ENCODE measurements at places on chromosomes 7 and 10.

DNA sequence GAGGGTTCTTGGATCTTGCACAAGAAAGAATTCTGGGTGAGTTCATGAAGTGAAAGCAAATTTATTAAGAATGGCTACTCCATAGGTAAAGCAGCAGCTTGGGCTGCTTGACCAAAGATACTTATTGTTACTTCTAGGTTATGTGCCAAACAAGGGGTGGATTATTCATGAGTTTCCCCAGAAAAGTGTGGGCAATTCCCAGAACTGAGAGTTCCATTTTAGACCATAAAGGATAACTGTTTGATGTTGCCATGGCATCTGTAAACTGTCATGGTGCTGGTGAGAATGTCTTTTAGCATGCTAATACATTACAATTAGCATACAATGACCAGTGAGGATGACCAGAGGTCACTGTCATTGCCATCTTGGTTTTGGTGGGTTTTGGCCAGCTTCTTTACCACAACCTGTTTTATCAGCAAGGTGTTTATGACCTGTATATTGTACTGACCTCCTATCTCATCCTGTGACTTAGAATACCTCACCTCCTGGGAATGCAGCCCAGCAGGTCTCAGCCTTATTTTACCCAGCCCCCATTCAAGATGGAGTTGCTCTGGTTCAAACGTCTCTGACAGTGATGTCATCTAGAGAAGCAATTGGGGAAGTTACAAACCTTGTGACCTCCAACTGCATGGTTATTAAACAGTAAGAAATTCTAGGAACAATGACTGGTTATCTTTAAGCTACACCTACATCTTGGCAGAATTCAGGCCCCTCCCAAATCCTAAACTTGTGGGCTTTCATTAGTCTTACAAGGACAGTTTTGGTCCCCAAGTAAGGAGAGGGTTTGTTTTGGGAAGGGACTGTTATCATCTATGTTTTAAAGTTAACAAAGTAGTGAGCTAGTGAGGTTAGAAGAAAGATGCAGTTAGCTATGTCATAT is 48.0 kb upstream of the INHBA start:
- DNase-seq = no peak

DNA sequence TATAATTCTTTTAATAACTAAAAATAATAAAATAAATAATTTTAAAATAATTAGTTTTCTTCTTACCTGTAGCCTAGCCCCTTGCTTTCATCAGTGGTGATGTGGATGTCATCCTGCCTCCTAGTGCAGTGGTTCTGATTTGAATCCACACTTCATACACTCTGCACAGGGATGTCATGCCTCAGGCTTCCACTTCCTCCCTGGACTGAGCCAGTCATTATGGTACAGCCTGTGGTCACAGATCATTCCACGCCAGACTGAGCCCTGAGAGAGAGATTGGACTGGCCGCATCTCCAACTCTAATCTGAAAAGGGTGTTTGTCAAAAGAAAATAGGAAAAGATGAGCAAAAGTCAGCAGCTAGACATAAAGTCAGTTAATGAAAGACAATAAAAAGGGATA is 436.2 kb upstream of the IGFBP3 start:
- DNase-seq = no peak

GRCh38 chr10:50585921-50586739 is 37.6 kb downstream of the SGMS1 start:
- DNase-seq = no peak

DNA sequence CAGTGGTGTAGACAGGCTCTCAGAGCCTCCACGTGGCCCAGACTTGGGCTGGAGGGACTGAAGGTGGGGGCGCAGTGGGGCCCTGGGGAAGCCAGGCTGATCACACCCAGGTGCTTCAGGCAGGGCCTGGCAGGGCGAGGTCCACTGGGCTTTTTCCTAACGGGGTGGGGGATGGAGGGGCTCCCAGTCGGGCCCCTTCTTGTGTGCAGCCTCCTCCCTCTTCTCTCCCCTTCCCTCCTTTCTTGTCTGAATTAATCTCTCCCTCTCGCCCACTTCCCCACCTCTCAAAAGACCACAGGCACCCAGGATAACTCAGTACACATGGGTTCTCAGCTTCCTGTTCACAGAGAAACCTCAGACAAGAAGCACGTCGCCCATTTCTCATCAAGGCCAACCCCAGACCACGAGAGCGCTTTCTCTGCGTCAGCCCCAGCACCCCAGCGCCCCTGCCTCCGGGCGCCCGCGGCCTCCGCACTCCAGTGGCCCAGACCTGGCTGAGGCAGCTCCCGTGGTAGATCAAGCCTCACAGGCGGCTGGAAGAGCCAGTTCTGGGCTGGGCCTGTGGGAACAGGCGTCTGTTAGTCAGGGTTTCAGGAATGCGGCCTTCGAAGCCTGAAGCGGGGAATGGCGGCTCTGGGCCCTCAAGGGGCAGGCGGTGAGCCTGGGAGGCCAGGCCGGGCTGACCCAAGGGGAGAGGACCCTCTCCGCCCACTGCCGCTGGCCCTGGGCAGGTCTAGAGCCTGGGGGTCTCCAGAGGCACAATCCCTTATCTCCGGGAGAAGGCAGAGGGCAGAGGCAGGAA is 50.6 kb downstream of the PWWP2B start:
- DNase-seq = peak; percentile 76

GRCh38 chr10:60139798-60140566 is 233.6 kb upstream of the CCDC6 start:
- no peak for DNase-seq

DNA sequence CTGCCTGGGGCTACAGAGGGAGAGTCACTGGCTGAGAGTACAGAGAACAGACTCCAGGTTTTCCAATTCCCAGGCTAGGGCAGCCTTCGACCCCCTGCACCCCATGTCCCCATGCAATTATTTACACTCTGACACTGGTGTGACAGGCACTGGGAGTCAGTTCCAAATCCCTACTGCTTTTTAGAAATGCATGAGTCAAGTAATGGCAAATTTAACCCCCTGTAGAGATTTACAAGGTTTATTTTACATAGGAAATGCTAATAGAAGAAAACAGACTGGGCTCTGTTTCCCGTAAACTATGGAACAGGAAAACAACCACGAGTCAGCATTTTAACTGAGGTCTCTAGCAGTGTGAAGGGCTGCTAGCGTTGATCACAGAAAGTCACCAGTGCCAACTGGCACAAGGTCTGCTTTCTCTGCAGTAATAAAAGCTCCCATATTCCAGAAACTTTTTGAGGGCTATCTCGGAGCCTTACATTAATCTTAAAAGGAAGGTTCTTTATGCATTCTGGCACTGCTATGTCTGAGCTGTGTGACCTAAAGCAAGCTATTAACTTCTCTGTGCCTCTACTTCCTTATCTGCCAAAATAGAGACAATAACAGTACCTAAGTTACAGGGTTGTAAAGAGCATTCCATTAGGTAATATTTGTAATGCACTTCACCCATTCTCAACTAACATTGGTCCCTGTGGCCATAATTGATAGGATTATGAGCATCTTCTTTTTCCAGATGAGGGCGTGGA is 28.2 kb downstream of the NOD1 start:
- DNase-seq = no peak

- no peak for DNase-seq
Measured at GRCh38 chr7:152754075-152754730, 5.3 kb upstream of the ACTR3B start.

GRCh38 chr7:121084748-121085336 is 96.3 kb downstream of the CPED1 start:
- DNase-seq = no peak

DNA sequence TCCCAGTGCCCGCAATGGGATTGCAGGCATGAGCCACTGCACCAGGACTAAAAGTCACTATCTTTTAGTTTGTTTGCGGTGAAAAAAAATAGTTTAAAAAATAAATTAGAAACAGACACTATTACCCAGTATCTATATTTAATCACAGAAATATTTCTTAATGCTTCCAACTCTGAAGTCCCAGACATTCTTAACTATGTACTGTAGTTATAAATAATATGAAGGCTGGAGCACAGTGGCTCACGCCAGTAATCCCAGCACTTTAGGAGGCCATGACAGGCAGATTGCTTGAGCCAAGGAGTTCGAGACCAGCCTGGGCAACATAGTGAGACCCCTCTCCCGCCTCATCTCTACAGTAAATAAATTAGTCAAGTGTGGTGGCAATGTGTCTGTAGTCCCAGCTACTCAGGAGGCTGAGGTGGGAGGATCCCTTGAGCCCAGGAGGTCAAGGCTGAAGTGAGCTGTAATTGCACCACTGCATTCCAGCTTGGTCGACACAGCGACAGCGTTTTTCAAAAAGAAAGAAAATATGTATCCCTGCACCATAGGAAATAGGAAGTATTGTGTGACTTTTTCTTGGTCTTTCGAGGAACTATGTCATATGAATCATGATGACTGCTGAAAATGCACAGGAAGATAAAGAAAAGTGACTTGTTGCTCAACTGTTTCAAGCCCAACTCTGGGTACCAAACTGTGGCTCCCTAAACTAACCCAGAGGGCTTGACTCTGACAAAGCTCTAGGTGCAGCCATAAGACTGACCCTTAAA is 74.9 kb upstream of the STEAP1B start:
- no peak for DNase-seq

GRCh38 chr7:46047581-46047980 is 126.5 kb upstream of the IGFBP3 start:
- DNase-seq = no peak

- DNase-seq = no peak
Measured at GRCh38 chr10:3850999-3851937, 66.3 kb upstream of the KLF6 start.

GRCh38 chr7:134802762-134803161 is 23.3 kb downstream of the CALD1 start:
- DNase-seq = no peak

DNA sequence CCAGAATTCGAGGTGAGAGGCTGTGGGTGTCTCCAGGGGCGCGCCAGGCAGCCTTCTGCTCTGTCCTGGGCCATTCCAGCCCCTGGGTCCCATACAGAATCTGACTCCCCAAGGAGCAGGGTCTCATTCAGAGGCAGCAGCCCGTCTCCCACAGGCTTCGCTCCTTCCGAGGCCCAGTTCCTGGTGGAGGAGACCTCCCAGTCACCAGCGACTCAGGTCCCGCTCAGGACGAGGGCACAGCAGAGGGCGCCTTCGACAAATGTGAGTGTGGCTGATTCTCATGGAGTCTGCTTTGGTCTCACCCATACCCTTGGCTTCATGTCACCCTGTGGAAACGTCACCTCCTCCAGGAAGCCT is 81.8 kb upstream of the GPR26 start:
- DNase-seq = no peak

GRCh38 chr7:133275446-133276095 is 22.7 kb downstream of the EXOC4 start:
- no peak for DNase-seq

- DNase-seq = peak; percentile 54
Measured at GRCh38 chr10:103917302-103918052, 507 bp downstream of the STN1 start.

GRCh38 chr10:25530306-25530705 is 355.5 kb downstream of the GPR158 start:
- DNase-seq = no peak

DNA sequence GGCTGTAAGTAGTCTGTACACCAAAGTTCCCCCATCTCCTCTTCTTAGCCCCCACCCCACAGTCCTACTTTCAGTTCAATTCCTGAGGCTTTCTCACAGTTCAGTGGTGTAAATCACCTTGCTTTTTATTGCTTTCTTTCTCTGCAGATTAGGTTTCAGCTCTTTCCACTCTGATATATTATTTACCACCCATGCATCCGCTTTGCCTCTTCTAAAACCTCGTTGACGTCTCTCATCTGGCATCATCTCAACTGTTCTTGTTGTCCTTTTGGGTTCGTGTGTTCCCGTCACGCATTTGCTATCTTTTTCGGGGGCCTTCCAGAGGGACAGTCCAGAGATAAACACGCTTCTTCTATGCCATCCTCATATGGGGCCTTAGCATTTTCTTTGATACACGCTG is 597.9 kb upstream of the DPP6 start:
- DNase-seq = no peak

- no peak for DNase-seq
Measured at GRCh38 chr7:121505540-121506182, 109.6 kb upstream of the FAM3C start.

DNA sequence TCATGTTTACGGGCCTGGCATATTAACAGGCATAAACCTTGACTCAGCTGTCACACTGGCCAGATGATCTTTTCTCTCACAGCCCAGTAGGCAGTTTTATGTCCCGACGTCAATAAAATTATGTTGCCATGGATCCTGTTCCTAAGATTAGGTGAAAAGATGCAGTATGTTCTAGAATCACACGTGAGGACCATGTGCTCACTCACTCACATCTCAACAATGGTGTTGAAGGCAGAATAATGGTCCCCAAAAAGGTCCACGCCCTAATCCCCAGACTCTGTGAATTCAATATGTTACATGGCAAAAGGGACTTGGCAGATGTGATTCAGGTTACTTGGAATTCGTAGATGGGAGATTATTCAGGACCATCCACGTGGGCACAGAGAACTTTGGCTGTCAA is 3.5 kb downstream of the DOCK1 start:
- DNase-seq = no peak

DNA sequence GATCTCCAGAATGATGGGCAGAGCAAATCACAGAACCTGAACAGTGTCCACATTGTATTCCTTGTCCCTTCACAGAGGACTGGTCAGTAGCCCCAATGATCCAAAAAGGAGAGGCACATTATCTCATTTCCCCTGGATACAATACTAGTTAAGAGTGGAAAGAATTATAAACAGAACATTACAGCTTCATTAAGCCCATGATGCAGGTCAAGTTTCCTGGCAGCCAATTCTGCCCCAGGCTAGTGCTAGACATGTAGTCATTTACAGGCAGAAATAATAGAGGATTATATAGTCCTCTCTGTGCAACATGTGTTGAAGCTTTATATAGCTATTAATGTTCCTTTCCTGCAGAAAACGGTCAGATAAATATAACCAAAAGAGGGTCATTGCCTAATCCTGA is 124.3 kb upstream of the WNT16 start:
- DNase-seq = no peak

DNA sequence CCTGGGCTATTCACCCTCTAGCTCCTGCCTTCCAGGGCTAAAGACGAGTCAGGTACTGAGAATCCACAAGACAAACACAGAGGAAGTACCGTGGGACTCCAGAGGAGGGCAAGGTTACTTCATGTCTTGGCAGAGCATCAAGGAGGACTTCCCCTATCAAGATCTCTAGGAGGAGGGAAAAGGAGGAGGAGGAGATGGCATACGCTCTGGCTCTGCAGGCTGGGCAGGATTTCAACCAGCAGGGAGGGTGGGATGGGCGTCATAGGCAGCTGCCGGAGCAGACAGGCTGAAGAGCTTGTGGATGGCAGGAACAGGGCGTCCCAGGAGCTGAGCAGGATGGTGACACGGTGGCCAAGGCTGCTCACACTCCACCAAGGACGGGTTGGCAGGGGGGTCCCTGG is 21.3 kb downstream of the MDH2 start:
- no peak for DNase-seq

- no peak for DNase-seq
Measured at GRCh38 chr7:129782818-129783583, 169.8 kb downstream of the UBE2H start.

DNA sequence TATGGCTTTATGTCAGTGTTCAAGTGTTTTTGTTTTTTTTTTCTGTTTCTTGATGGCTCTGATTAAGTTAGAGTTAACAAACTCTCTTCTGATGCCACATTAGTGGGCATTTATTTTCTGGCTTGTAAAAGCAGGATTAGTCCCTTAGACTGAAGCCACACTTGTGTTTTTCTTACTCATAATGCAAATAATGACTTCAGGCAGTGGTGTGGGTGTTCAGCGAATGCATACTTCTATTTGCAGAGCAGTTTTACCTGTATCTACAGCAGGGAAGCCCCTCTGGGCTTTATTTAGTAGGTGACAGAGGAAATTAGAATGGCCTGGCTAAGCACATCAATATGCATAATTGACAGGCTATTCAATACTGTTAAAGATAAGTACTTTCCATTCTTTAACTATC is 79.9 kb downstream of the CNNM2 start:
- DNase-seq = no peak

- peak; percentile 16 for DNase-seq
Measured at GRCh38 chr10:133159950-133160825, at the start of gene KNDC1. TSS of gene KNDC1 (plus strand) at chr10:133160219. CDS start at chr10:133160468, 249 bp downstream.
